ENCODE measurements at places on chromosomes 3 and 15. TPM values are rescaled to one million over a fixed set of nuclear protein-coding genes. Genes with fewer than 3 reads are reported as not detected.

- no peak for DNase-seq
These were observed 99.7 kb downstream of the TIGIT start for GRCh38 chr3:114393367-114394072.

DNA sequence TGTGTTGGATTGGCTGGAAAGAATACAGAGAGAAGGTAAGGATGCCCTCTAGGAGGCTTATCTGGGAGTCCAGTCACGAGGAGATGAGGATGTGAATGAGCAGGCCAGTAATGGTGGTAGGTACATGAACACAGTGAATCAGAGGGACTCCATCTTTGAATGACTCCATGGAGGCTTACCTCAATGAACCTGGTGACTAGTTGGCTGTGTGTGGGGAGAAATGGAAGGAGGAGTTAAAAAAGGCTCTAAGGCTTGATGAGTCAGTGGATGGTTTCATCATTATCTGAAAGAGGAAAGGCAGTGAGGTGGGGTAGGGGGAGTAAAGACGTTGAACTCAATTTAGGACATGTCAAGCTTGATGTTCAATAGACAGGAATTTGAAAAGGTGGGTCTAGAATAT is 61.1 kb downstream of the KCNAB1 start:
- no peak for DNase-seq

GRCh38 chr15:60222404-60222803 is 175.4 kb downstream of the ANXA2 start:
- DNase-seq, result no peak

The GHRL gene
- 0.91 TPM for total RNA-seq

The SLC9C1 gene
- not detected for total RNA-seq
